Left lobe of liver (tissue), 2 donors: ENCODE measurements at places on chromosomes 1 and 21.

- DNase-seq: no peak
These were observed at the start of gene LHX8 for GRCh38 chr1:75133750-75134646. Gene LHX8 (plus strand): TSS chr1:75134388. CDS start chr1:75136615, 2,227 bp downstream.

GRCh38 chr1:169161496-169162194 lies 55.2 kb downstream of the ATP1B1 start:
- no peak for DNase-seq

- DNase-seq: no peak
These were observed 81.6 kb downstream of the CD58 start for GRCh38 chr1:116489231-116489697.

GRCh38 chr1:214685906-214686305 lies 82.9 kb downstream of the CENPF start:
- DNase-seq: no peak

GRCh38 chr1:237032029-237032428 lies 10.0 kb upstream of the RYR2 start:
- DNase-seq: no peak

DNA sequence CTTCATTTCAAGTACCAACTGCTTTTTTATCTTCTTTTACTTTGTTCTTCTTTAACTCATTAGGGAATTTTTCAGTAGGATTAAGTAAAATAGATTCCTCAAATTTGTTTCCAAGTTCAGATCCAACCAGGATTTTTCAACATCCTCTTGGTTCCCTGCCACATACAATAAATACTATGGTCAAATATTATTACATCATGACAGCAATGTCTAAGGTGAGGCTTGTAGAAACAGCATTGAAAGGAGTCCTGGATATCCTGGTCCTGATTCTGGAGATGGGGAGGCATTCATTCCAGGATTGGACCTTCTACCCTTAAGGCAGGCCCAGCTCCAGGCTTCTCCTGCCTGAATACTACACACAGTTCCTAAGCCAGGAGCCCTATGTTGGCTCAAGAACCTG lies 80.2 kb upstream of the F3 start:
- no peak for DNase-seq

GRCh38 chr1:178151831-178152230 lies 57.9 kb downstream of the RASAL2 start:
- DNase-seq: no peak

- peak; percentile 69 for DNase-seq
These were observed 12.6 kb downstream of the ELF3 start for GRCh38 chr1:202023001-202023433.

DNA sequence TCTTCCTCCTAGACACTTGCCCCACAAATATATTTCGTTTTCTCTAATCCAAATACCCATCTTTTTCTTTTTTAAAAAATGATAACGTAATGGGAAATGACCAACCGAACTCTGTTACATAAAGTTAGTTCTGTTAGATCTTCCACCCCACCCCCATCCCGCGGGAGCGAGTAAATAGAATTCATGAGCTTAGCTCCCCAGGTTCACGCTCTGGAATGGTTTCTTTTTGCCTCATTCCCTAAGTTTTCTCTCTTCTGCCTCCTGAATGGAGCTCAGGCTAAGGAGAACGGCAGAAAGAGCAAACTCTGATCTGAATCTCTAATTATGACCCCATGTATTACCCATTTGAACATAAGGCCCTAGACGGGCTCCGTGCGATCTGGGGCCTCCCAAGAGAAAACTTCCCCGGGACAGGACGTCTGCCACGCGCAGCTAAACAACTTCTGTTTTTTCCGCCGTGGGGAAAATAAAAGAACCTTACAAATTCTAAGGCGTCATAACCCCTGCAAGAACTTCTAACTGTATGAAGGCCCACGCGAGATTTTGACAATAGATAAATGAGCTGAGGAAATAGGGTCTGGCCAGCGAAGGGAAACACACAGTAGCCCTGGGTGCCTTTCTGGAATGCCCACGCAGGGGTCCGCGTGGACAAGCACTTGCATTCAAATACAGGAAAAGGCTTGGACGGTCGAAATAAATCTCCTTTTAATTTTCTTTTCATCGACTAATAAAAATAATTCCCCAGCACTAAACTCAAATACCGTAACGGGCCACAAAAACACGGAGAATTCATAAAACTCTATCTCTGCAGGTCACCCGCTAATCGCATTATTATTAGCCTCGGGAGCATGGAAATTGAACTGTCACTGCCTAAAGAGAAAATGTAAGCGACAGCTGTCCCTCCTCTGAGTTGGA lies 2.2 kb downstream of the TBX15 start:
- DNase-seq: no peak

DNA sequence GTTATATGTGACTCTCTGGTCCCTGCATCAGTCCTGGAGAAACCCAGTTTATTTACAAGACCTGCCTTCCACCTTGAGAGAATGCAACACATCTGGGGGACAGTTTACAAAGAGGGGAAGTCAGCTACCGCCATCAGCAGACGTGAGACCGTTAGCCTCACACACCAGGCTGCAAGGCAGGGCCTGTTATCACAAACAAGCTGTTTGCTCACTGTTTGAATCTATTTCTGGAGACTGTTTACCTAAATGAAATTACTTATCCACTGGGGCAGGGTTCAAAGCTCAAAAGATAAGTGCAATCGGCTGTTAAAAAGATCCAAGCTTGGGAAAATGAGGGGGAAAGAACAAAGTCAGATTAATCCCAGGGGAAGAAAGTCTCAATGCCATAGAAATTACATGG lies 134.4 kb downstream of the ZNF281 start:
- DNase-seq: no peak

DNA sequence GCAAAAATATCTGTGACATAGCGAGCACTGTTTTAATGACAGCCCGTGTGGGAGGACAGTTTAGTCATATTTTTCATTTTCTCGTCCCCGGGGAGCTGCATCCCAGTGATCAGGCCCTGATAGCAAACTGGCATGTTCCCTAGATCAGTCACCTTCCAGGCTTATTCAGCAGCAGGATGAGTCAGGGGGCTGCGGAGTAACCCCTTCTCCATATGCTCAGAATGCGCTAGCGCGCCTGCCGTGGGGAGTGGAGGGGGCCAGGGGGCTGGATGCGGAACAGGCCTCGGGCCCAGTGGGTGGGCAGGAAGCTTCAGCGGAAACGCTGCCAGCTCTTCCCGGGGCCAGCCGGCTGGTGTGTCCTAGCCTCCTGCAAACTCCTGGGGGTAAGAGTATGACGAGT lies 94.0 kb downstream of the KCND3 start:
- DNase-seq: no peak

GRCh38 chr1:231693361-231694074 lies 66.9 kb downstream of the DISC1 start:
- DNase-seq: no peak

DNA sequence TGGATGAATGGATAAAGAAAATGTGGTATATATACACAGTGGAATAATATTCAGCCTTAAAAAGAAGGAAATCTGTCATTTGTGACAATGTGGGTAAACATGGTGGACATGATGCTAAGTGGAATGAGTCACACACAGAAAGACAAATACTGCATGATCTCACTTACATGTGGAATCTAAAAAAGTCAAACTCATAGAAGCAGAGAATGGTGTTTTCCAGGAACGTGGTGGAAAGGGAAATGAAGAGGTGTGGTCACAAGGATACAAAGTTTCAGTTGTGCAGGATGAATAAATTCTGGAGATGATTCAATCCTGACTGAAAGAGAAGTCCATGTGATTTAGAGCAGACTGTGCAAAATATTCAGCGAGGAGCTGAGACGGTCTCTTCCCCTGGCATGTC lies 56.6 kb downstream of the RYR2 start:
- no peak for DNase-seq

GRCh38 chr1:153261281-153262069 lies 2.0 kb downstream of the LORICRIN start:
- no peak for DNase-seq

- DNase-seq: no peak
These were observed 57.4 kb upstream of the MTF2 start for GRCh38 chr1:93021539-93022134.

DNA sequence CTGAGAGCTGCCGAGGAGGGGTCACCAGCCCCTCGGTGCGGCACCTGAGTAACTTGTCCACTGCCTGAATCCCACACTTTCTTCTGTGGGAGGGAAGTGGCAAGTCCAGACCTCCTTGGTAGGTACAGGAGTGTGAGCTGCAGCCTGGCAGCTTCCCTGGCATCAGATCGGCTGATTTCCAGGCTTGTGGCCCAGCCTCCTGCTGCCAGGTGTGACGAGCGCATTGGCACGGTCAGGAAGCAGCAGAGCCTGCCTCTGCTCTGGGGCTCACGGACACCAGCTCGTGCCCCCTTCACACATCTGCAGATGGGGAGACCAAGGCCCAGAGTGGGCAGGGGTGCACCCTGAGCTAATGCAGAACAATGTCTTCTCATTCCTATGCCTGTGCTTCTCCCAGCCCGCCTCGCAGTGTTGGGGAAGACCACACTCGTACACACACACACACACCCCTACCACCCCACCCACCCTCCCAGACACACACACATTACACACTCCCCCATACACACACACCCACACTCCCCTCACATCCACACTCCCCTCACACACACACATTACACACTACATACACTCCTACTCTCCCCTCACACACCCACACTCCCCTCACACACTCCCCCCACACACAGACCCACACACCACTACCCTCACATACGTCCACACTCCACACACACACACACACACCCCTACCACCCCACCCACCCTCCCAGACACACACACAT lies 33.1 kb upstream of the SELENON start:
- peak; percentile 85 for DNase-seq

- DNase-seq: peak; percentile 64
These were observed 3.6 kb downstream of the ABCA4 start for GRCh38 chr1:94117259-94117851.

GRCh38 chr1:156412653-156413321 lies 43.8 kb downstream of the RHBG start:
- DNase-seq: no peak

DNA sequence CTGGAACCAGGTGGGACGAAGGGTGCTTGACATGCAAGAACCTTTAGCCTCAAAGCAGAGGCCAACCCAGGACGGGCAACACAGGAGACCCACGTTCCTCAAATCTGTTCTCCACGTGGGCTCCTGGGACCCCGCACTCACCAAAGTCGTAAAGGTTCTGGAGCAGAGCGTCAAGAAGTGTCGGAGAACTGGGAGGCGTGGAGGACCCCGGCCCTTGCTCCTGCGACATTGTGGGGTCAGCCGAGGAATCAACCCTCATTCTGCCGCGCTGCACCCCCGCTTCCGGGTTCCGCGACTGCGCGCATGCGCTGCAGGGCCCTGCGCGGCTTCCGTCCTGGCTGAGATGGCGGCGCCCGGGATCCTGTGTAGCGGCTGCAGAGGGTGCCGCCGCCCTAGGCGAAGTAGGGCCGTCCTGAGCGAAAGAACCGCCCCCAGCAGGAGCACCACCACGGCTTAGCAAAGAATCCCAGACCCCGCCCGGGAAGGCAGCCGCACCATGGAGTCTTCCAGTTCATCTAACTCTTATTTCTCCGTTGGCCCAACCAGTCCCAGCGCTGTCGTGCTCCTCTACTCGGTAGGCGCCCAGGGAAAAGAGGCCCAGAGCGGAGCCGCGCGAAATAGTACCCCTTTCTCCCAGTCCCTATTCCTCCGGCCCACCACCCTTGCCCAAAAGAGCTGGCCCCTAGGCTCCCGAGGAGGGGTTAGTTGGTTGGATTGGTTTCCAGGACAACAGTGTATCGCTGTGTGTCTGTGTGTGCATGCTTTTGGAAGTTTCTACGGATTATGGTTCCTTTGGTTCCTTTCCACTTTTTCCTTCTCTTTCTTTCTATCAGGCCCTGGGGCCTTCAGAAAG lies at the start of gene GNPAT:
Gene GNPAT (plus strand): TSS at position 330 of the 853 bp plus-strand sequence. CDS start 167 bp downstream, at position 497.
- DNase-seq: peak; percentile 92

- peak; percentile 75 for DNase-seq
These were observed 37.4 kb downstream of the RASSF5 start for GRCh38 chr1:206544562-206545257.

- DNase-seq: no peak
These were observed 26.5 kb downstream of the SYF2 start for GRCh38 chr1:25205786-25206185.
